ENCODE measurements at places on chromosomes 3 and 15.

- no peak for DNase-seq
Measured at GRCh38 chr3:64240396-64240795, 15.1 kb upstream of the PRICKLE2 start.

- DNase-seq: no peak
Measured at GRCh38 chr3:37029111-37029510, 35.8 kb downstream of the MLH1 start.

DNA sequence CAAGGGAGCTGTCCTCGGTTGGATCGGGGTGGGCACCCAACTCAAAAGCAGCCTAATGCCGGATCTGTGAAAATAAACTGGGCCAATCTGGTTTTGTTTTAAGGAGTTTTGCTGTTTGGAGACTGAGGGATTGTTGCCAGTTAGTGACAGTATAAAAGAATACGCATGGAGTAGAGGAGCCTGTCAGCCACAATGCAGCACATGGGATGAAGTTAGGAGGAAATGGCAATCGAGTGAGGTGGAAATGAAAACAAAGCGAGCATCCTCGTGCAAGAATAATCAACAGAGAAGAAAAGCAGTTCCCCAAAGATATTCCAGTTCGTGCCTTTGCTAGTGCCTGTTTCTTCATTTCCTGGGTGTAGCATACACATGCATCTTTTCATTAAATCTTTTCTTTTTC is 108.4 kb upstream of the RORA start:
- no peak for DNase-seq

DNA sequence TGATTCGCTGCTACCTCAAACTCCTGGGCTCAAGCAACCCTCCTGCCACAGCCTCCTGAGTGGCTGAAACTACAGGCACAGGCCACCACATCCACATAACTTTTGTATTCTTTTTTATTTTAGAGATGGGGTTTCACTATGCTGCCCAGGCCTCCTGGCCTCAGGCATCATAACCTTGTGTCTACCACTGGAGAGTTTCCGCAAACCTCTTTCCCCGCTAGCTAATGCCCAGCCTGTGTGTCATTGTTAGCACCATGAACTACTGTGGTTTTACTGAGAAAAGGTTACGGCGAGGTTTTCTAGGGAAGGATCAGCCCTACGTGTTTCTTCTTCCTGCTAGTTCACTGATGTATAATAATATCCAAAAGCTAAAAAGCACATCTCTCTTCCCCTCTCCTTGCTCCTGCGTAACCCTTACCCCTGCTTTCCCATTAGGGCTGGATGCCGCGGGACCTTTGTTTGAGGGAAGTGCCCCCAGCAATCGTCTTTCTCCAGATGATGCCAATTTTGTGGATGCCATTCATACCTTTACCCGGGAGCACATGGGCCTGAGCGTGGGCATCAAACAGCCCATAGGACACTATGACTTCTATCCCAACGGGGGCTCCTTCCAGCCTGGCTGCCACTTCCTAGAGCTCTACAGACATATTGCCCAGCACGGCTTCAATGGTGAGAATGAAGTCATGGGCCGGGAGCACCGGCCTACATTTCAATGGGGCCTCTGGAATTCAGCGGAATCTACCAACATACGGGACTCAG is 113.7 kb downstream of the LIPC start:
- no peak for DNase-seq

- no peak for DNase-seq
Measured at GRCh38 chr3:111068574-111068973, 3.0 kb upstream of the NECTIN3 start.

DNA sequence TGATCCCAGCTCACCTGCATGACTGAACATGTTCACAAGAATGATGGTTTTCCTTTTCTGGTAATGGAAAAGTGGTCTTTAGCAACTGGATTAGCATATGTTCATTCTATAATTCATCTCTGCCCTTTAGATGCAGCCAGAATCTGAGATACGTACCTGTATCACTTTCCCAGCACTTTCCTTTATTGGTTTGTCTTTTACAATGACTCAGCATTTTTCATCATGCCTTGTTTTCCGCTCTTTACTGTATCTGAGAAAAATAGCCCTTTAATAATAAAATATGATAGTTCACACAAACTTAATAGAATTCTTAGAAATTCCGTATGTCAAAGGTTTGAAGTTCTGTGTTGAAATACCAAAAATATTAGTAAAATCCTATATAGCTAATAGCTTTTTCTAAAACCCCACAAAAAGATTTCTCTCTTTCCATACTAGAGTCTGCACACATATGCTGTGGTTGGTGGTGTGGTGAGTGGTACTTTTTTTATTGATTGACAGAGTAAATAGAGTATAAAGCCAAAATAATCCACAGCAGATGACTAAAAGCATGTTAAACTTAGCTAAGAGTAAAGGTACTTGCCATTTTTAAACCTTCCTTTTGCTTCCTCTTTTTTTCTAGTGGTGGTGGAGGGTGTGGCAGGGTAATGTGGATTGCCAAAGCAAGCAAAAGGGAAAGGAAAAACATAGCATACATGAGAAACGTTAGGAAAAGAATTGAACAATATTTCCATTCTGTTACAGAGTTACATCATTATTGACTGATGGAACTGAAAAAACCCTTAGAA is 328.9 kb upstream of the RBMS3 start:
- no peak for DNase-seq

DNA sequence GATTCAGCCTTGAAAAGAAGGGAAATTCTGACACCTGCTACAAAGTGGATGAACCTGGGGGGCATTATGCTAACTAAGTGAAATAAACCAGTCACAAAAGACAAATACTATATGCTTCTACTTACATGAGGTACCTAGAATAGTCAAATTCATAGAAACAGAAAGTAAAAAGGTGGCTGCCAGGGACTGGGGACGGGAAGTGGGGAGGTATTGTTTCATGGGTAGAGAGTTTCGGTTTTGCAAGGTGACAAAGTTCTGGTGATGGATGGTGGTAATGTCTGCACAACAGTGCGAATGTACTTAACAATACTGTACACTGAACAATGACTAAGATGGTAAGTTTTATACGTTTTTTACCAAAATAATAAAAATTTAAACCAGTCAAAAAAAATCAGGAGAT is 4.8 kb downstream of the IDH2 start:
- no peak for DNase-seq

DNA sequence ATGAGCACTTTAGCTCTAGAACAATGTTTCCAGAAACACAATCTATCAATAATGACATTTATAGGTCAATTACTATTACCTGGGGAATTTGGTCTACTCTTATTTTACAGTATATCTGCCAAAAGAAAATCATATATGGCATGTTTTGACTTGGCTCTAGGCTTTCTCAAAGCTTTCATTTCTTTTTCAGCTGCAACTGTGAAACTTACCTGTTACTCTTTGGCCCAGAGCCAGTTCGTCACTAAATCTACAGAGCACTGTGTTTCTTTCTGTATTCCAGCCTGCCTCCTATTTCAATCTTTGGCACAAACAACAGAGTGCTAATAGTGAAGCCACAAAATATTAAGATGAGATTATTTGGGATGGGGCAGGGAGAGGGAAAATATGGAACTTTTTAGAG is 76.0 kb downstream of the P2RY1 start:
- DNase-seq: no peak

GRCh38 chr15:81889485-81889881 is 156.3 kb downstream of the MEX3B start:
- no peak for DNase-seq

- no peak for DNase-seq
Measured at GRCh38 chr3:134190250-134190649, 60.4 kb downstream of the RYK start.

DNA sequence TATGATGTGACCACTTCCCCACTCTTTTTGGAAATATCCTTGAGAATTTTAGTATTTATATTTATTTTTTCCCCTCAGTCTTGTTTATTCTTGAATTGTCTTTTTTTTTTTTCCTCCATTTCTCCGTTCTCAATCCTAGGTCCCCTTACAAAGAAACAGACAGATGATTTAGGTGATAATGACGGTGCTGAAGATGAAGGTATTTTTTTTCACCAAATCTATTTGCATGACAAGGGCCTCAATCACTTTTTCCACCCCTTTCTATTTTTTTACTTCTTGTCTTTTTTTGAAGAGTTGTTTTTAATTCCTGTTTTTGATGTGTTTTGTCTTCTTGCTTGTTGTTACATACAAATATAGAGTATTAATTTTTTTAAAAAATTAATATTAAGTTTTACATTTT is 402.6 kb downstream of the NLGN1 start:
- DNase-seq: no peak

DNA sequence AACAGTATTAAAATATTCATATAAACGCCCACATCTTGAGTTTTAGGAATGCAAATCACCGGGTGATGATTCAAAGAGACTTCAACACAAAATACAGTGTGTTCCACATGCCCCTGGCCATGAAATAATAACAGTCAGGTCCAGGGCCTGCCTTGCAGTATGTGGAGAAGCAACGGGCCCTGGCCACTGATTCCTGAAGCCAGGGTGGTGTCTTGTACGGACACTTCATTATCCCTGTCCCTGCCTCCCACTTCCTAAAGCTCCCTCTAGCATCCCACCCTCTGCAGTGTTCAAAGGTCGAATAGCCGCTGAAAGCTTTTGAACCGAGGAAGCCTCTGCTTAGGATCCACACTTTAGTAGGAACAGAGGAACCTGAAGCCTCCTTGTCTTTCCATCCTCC is 50.4 kb upstream of the PCSK6 start:
- DNase-seq: no peak

DNA sequence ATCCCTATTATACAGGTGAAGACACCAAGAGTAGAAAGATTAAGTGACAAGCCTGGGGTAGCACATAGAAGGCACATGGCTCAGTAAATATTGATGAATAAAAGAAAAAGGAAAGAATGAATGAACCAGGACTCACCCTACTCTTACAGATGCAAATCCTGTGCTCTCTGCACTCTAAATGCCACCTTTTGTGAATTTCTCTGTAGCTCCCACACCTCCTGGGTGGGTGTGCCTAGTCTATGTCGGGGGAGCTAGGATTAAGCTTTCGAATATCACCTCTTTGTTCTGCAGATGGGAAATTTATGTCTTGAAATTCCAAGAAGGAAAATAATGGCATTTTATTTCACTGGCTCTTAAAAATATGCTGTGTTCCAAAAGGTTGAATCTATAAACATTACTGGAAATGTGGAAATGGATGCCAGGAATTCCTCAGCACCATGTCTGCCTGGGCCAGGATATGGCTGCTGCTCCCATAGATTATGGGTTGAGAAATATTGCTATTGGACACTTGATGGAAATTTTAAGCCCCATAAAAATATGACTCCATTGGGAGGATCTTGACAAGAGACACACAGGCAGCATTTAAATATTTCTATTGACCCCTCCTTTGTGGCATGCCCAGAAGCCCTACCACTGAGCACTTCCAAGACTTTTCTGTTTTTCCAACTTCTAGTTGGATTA is 43.3 kb downstream of the CCNB2 start:
- DNase-seq: no peak

GRCh38 chr15:61989667-61990066 is 70.6 kb downstream of the VPS13C start:
- DNase-seq: no peak

DNA sequence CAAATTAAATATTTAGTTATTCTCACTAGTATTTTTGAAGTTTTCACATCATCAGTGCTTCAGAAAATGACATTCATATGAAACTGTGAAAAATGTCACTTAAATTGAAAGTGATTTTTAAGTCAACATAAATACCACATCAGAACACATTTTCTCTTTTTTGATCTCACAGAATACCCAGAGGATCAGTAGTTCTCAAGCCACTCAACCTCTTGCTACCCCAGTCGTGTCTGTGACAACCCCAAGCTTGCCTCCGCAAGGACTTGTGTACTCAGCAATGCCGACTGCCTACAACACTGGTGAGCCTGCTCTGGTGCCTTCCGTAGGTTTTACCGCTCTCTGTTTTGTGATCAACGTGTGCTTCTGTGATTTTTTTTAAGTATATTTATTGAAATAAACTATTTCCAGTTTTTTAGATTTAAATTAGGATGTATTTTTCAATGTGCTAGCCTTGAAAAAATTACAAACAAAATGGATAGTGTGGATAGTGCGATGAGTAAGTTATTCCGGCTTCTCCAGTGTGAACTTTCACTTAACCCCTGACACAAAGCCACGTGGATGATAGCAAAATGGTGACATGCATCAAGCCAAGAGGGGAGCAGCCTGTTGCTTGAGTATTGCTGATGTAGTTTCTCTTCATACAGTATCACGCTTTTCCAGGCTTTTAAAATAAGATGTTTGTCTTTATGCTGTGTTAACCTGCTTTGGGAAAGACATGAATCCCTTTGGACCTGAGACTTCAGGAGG is 26.5 kb downstream of the LYSMD4 start:
- DNase-seq: no peak

DNA sequence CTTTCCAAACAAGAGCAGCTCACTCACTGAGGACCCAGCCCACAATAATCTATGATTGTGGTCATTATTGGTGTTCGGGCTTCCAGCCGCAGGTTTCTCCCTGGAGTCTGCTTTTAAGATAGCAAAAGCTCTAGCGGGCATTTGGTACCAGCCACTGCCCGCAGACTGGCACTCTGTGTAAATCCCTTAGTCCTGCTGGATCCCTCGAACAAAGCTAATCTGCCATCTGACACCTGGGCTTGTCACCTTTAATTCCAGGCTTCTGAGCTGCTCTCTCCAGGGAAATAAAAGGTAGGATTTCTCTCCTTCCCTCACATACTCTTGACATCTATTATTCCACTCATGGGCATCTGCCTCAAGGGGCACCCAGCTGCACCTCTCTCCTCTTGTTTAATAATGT is 158.7 kb downstream of the PDCD6IP start:
- no peak for DNase-seq

DNA sequence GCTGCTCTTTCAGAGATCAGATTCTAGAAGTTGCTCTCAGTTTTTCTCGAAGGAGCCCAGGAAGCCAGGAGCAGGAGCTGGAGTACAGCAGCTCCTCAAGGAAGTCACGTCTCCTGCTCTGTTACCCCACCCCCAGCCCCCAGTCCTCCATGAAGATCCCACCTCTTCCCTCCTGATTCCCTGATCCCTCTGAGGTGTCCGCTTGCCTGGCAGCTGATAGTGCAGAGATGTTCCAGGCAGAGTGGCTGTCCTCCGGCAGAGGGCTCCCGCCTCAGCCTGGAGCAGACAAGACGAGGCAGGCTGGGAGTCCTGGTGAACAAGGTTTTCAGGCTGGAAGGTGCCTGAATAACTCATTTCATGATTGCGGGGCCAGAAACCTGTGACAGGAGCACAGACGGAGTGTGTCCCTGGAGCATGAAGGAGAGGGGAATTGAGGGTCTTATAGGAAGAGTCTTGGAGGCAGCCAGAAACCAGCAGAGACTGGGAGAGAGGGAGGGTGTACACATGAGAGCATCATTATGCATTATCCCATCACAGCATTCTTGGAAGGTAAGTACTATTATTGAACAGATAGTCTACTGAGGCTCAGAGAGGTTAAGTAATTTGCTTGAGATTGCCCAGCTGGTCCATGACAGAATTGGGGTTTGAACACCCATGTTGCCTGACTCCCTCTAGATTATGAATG is 1.2 kb downstream of the HRH1 start:
- no peak for DNase-seq

DNA sequence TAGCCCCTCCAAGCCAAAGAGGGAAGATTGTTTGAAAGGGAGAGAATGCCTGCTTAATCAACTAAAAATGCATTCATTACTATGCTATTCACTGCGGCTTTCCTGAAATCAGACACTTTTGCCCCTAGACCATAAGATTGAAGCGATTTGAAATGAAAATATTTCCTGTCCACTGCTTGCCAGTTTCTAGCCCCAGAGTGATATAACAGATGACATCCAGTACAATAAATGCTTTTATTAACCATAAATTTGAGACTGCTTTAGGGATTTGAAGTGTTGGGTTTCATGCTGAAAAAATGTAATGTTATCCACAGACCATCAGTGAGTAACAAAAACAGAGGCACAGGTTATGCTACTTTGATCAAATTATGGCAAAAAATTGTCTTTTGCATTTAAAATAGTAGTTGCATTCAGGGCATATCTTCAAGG is 14.1 kb downstream of the IL17RD start:
- DNase-seq: no peak
